ENCODE measurements at places on chromosomes 4 and X.

DNA sequence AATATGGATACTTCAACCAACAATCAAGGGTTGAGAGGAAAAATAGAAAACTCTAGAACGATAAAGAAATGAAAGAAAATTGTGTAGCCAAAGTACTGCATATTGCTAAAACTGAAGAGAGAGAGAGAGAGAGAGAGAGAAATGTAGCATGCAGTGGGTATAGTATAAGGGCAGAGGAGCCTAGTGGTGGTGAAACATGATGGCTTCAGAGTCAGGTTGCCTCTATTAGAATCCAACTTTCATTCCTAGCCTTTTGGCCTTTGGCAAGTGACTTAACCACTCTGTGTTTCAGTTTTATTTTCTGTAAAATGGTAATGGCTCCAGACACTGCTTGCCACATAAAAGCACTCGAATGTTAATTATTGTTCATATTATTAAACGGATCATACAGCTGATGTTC lies 71.2 kb upstream of the NAF1 start:
- ATAC-seq: no peak

GRCh38 chr4:1115528-1116293 lies 2.3 kb upstream of the RNF212 start:
- no peak for ATAC-seq

DNA sequence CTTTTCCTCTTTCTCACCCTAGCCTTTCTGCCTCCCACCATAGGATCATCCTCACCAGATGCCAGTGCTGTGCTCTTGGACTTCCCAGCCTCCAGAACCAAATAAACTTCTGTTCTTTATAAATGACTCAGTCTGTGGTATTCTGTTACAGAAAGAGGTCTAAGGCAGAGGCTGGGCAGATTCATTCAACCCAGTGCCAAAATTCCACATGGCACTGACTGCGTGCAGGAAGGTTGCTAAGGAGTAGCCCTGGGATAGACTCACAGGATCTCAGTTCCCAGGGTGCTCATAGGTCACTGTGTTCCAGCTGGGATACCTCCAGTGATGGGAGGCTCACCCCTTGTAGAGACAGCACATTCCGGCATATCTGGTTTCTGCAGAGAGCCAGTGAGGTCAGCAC lies 22.0 kb downstream of the SORCS2 start:
- ATAC-seq: peak; percentile 66

DNA sequence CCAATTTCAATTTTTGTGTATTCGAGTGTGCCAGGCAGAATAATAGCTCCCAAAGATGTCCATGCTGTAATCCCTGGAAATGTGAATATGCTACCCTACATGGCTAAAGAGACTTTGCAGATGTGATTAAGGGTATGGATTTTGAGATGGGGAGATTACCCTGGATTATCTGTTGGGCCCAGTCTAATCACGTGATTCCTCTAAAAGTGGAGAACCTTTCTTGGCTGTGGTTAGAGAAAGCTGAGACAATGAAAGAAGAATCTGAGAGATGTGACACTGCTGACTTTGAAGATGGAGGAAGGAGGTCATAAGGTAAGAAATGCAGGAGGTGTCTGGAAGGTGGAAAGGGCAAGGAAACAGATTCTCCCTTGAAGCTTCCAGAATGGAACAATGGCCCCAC lies 503.5 kb upstream of the PITX2 start:
- ATAC-seq: no peak

- no peak for ATAC-seq
These were observed 118.0 kb downstream of the SHISA3 start for GRCh38 chr4:42515156-42515884.

DNA sequence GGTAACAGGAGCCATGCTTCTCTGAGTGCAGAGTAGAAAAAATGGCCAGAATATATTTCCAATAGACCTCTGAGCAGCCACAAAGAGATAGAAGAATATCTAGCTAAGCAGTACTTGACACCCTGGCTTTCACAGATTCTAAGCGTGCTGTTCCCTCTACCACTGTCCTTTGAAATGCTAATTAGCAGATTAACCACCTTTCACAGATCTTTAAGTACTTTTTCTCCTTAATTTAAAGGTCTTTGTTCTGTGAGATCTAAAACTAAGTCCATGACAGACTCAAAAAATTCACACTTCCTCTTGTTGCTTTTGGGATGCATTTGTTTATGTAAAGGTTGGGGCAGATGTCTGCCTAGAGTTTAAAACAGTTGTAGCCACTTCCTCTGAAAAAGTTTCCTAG lies 28.3 kb upstream of the MAGEC2 start:
- no peak for ATAC-seq

DNA sequence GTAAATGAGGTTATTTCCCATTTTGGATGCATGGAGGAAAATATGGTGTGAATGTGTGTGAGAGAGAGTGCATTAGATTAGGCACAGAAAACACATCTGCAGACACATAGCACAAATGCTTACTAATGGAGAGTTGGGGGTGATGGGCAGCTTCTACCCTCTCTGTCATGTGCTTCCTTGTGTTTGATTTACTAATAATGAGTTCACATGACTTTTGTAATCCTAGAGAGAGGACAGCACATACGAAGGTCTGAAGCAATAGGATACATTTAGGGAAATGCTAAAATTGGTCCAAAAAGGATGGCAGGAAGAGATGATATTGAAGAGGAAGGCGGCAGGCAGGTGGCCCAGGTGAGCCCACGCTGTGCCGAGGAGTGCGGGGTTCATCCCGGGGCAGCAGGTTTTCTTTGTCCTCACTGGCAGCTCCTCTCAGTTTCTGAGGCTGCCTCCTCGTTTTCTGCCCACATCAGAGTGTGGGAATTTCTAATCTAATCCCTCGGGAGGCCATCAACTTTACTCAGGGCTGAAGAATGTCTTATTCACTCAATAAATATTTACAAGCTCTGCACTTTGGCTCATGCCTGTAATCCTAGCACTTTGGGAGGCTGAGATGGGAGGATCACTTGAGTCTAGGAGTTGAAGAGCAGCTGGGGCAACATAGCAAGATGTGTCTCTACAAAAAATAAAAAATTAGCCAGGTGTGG lies 15.9 kb upstream of the MAP9 start:
- ATAC-seq: no peak

- no peak for ATAC-seq
These were observed 8.0 kb upstream of the RPL34 start for GRCh38 chr4:108612365-108612764.

DNA sequence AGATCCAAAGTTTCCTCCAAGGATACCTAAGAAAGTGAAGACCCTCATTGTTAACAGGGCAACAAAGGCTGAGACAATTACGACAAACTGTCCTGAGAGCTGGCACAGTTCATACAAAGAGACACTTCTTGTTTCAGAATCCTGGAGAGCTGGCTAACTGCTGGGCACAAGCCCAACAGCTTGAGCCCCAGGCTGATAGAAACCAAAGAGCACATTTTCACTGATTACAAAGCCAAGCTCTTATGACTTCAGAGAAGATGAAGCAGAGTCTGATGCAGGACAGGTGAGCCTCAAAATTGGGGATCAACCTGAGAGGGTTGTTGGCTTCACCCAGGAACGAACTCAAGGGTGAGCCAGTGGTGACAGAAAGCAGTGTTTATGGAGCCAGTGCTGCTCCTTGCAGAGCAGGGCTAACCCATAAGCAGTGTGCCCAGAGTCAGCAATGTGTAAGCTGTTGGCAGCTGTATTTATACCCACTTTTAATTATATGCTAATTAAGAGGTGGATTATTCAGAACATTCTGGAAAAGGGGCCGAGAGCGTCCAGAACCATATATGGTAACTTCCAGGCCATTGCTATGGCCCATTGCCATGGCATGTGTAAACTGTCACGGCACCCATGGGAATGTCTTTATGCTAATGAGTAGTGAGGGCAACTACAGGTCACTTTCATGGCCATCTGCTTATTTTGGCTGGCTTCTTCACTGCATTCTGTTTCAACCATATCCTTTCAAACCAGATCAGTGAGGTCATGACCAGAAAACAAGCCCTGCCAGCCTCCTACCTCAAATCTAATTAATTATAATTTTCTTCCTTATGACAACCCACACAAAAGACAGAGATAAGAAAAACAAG lies 183.7 kb downstream of the EVC2 start:
- ATAC-seq: peak; percentile 85

DNA sequence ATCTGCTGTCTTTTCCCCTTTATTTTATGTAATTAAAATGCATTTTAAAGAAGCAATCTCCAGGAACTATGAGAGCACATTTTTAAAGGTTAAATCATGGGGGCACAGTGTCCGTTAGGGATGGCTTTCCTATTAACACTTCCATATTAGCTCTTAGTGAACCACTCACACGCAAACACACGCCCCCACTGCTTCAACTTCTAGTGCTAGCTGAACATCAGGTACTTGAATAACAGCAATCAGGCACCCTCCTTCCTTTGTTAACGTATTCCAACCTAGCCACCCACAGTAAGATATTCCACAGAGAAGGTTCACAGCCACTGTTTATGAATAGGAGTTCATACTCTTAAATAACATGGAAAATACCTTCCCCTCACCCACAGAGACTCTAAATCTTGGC lies 9.3 kb downstream of the TMEM255A start:
- no peak for ATAC-seq

- peak; percentile 41 for ATAC-seq
These were observed 431 bp downstream of the C4orf50 start for GRCh38 chr4:6017800-6018199.

- peak; percentile 32 for ATAC-seq
These were observed 23.1 kb downstream of the BANK1 start for GRCh38 chr4:101813604-101814003.

GRCh38 chr4:127708985-127709384 lies 21.2 kb upstream of the SLC25A31 start:
- peak; percentile 98 for ATAC-seq

- no peak for ATAC-seq
These were observed 220.1 kb downstream of the DLG3 start for GRCh38 chrX:70664726-70665125.

GRCh38 chr4:151163855-151164254 lies 64.4 kb downstream of the RPS3A start:
- ATAC-seq: no peak

DNA sequence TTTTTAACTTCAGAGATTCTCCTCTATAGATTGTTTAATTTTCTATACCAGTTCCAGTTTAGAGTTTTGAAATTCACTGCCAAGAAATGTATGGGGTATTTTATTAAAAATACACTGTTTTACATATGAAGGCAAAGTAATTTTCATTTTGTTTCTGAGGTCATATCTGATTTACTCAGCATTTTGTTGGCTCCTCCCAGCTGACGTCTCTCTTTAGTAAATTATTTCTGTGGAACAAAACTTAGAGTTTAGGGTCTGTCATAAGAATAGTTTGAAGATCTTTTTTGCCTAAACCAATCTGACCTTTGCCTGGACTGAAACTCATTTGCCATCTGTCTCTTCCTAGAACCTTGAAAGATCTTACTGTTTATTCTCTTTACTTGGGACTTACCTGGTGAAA lies 16.9 kb downstream of the FNIP2 start:
- ATAC-seq: no peak

DNA sequence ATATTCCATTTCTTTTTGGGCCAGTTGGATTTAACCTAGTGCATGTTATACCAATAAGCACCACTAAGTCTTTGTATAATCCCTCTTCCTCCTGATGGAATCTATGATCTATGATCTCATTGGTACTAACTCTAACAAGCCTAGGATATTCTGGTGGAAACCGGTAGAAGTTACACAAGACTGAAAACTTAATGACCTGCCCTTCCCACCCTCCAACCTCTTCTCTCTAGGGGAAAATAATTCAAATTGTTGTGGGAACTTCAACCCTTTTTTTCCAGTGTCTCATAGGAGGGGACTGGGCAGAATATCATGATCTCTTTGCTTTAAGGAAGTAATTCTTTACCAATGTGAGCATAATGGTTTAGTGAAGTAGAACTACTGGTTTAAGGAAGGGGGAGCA lies 289.5 kb upstream of the BOD1L1 start:
- ATAC-seq: no peak

- no peak for ATAC-seq
These were observed 11.7 kb downstream of the MORF4L2 start for GRCh38 chrX:103674531-103675454.

GRCh38 chrX:134999469-134999868 lies 8.7 kb downstream of the SMIM10 start:
- ATAC-seq: no peak

DNA sequence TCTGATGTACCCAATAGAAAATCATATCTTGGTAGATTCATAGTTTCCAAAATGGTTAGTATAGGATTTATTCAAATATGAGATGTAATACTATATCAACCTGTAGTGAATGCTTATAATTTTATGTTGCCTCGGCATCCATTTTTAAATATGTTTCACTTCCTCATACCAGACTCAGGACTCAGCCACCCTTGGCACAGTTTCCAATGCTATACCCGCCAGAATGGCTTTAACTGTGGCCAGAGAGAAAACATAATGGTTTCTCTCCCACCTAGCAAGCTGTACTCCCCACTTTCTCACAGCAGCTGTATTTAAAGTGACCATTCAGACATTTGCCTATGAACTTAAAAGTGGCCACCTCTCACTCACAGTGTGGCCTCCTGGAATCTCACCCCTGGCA lies 466.6 kb upstream of the PABPC4L start:
- no peak for ATAC-seq

- ATAC-seq: peak; percentile 43
These were observed at the start of gene ADAMTS3 for GRCh38 chr4:72568959-72569718. TSS of gene ADAMTS3 (minus strand) at chr4:72569221. CDS start at chr4:72568762, 459 bp downstream.

- no peak for ATAC-seq
These were observed 7.8 kb upstream of the ZBTB33 start for GRCh38 chrX:120242813-120243212.

Measured in esophagus mucosa (tissue), 1 donor.